H54 (cell line): ENCODE measurements at places on chromosomes 2 and 18.

DNA sequence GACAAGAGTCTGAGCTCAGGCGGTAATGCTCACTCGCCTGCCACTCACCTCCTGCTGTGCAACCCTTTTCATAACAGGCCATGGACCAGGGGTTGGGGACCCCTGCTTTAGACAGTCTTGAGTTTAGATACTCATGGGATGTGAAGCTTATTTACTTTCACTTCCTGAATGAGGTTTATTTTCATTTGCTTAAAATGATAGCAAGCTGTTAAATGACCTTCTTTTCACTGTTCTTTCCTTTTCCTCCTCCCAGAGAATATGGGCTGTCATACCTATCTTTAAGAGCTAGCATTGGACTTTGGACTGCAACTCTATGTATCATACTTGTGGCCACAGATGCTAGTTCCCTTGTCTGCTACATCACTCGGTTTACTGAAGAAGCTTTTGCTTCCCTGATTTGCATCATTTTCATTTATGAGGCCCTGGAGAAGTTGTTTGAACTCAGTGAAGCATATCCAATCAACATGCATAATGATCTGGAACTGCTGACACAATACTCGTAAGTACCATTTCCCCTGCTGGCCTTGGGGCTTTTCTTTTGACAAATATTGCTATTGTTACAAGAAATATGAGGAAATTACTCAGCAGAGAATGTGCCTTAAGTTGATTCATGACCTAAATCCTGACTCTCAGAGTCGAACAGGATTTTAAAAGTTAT lies 168.5 kb downstream of the DPP4 start:
- DNase-seq, result no peak

DNA sequence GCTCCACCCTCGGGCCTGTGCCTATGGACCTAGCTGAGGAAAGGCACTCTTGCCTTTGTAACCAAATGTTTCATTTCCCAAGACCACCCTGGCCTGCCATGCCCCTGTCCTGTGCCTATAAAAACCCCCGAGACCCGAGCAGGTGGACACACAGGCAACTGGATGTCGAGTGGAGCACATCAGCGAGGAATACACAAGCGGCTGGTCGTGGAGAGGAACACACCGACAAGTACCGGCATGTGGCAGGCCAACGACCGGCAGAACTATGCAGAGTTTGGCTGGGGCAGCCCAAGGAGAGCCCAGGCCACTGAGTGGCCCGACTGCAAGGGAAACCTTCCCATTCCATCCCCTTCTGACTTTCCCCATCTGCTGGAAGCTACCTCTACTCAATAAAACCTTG lies 1963.8 kb upstream of the CELF4 start:
- DNase-seq, result no peak

DNA sequence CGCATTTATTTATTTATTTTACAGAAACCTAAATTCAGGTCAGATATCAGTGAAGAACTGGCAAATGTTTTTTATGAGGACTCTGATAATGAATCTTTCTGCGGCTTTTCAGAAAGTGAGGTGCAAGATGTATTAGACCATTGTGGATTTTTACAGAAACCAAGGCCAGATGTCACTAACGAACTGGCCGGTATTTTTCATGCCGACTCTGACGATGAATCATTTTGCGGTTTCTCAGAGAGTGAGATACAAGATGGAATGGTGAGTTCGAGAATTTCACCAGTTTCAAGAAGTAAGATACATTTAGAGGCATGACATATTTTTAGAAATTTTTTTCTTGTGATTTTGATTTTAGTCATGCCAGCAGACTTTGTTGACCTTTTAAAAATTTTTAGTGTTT lies 4.6 kb downstream of the CDCA7 start:
- DNase-seq, result peak; percentile 15

DNA sequence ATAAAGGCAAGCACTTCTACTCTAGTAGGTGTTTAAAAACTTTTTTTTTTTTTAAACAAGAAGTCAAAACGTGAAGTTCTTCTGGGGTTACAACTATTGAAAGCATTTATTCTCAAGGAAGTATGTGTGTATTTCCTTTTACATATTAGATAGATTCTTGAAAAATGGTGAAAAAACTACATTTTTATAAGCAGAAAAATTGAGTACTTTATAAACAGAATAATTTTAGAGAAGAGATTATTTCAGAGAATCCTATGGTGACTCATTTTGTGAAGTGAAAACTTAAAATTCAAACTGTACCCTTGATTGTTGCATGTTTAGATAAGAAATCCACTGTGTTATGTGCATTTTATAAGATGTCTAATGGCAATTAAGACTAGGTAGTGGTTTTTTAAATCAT lies 2.9 kb downstream of the EML4 start:
- DNase-seq, result no peak

- no peak for DNase-seq
Measured at GRCh38 chr2:79016342-79016741, 9.2 kb upstream of the REG3G start.

- no peak for DNase-seq
Measured at GRCh38 chr2:151760139-151760650, 25.9 kb upstream of the NEB start.

- DNase-seq, result no peak
Measured at GRCh38 chr2:14235667-14236066, 396.9 kb upstream of the LRATD1 start.

DNA sequence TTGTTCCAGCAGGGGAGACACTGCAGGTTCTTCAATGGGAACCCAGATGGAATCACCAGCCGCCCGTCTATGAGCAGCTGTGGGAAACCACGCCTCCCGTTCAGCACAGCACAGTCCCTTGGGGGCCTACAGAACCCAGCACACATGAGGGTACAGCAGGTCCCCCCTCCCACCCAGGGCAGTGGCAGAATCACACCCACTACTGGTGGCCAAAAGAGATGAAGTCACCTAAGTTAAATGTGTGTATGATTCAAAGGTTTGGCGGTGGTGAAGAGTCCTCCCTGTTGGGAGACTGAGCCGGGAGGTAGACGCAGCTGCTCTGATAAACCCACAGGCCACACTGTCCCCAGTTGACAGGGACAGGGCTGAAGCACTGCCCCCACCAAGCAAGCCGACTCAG lies 44.3 kb downstream of the L3MBTL4 start:
- DNase-seq, result no peak

GRCh38 chr2:180143633-180144337 lies 136.7 kb upstream of the CWC22 start:
- no peak for DNase-seq

GRCh38 chr2:109701362-109701761 lies 87.2 kb downstream of the SOWAHC start:
- no peak for DNase-seq

DNA sequence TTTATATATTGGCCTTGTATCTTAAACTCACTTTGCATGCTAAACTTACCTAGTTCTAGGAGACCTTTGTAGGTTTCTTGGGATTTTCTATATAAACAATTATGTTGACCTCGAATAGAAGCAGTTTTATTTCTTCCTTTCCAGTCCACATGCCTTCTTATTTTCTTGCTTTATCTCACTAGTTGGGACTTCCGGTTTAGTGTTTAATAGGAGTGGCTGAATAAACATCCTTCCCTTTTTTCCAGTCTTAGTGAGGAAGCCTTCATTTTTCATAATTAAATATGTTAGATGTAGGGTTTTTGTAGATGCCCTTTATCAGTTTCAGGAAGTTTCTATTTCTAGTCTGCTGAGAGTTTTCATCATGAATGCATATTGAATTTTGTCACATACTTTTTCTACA lies 347.3 kb upstream of the HNRNPA3 start:
- no peak for DNase-seq

- DNase-seq, result no peak
Measured at GRCh38 chr2:187349326-187349944, 98.6 kb downstream of the CALCRL start.

DNA sequence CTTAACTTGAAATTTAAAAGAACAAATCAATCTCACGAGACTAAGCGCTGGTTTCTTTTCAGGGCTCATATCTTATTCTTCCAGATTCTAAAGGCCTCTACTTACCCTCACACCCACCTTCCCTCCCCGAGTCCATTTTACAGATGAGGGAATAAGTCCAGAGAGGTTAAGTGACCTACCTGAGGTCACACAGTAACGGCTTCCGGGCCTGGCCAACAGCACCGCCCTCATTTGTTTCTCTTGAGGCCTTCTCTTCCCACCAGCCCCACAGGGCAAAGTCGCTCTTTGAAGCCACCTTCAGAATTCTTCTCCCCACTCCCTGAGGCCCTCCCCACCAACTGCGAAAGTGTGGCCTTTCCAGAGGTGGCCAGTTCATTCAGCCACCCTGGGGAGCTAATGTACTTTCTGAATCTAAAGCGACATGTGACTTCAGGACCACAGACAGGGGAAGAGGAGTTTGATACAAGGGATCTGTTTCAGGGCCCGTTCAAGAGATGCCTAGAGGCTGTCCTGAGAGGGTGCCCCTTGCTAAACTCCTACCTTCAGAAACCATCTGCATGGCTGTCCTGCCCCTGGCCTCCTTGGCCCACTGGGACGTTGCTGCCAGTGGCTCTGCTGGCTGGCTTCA lies 275.3 kb downstream of the HAUS1 start:
- no peak for DNase-seq

DNA sequence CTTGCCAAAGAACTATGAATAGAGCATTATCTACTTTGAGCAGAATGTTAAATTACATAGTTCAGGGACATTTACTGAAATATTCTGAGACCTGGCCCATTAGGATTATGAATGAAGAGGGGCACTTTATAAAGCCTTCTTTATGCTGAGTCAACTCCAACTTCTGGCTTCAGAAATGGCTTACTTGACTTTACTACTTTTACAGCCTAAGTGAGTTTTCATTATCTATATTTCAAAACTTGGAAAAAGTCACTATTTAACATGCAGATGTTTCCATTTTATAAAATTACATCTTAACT lies 37.7 kb downstream of the SESTD1 start:
- DNase-seq, result no peak

GRCh38 chr2:77518311-77518710 lies 3.9 kb downstream of the LRRTM4 start:
- no peak for DNase-seq

GRCh38 chr18:35803551-35803950 lies 168.9 kb upstream of the RMP24 start:
- DNase-seq, result no peak

DNA sequence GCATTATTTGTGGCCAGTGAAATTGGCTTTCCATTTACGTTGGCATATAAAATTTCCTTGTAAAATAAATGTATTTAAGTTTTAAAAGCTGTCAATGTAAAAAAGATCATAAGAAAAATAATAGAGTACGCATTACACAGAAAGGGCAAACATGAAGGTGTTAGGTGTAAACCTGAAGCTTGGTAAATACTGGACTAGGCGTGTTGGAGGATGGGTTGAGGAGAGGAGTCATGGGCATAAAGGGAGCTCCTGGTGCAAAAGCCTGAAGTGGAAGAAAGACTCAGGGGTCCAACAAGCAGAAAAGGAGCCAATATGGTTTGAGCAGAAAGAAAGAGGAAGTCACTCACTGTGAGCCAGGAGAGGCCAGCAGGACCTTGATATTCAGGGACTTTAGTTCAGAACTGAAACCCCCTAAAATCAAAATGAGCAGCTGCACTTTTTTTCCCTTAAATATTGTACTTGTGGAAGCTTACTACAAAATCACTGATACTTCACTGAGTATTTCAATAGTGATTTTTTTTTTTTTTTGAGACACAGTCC lies 24.4 kb downstream of the SP5 start:
- no peak for DNase-seq

- no peak for DNase-seq
Measured at GRCh38 chr18:28050545-28050944, 126.4 kb downstream of the CDH2 start.

GRCh38 chr18:34039201-34039600 lies 185.5 kb downstream of the NOL4 start:
- no peak for DNase-seq

GRCh38 chr2:4553241-4553640 lies 849.9 kb downstream of the DCDC2C start:
- DNase-seq, result no peak

DNA sequence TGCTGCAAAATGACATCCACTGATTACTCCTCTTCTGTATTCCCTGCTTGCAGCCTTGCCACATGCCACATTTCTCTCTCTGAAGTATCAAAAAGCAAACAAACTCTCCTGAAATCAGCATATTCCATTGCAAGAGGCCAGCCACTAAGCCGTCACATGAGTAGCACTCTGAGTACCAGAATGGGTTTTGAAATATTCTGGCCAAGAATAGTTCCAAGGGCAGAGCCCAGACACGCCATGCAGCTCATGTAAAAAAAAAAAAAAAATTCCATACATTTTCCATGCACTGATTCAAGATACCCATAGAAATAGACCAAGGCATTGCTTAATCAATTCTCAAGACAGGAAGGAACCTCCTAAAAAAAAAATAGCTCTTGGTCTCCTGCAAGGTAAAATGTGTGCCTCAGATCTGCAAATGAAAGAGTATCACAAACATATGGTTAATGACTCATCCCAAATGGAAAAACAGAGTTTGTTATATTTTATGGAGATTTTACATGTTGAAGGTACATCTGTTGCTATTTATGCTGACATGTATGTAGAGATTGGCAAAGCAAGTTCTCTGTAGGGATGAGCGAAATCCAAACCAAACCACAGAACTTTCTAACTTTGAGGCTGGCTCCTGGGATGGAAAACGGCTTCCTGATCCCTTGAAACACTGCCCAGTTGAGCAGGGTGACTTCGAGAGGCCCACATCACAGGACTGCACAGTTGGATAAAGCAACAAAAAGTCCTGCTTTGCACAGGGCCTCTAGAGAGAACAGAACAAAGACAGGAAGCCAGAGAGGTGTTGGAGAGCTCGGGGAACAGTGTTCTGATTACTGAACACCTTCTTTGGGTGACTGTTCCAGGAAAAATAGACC lies 346.2 kb downstream of the ZNF521 start:
- DNase-seq, result no peak

- peak; percentile 38 for DNase-seq
Measured at GRCh38 chr2:143885461-143885860, 634.5 kb downstream of the ZEB2 start.

DNA sequence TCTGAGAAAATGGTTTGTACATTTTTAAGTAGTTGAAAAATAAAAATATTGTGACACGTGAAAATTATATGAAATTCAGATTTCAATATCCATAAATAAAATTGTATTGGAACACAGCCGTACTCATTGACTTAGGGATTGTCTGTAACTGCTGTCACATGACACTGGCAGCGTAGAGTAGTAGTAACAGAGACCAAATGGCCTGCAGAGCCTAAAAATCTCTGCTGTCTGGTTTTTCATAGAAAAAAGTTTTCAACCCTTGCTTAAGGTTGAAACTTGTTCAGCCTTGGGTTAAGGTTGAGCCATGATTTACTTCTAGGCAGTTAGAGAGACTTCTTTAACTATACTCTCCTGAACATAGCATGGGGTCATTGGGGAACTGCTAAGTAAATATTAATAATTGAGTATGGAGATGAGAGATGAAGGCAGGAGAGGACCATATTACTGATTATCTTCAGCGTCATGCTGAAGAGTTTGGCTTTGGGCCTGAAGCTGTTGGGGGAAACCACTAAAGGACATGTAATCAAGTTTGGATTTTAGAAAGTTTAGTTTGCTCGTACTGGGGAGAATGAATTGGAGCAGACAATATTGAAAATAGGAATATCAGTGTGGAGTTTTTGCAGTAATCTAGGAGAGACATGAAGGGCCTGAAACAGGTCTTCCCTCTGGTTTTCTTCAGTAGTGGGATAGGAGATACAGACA lies 16.2 kb downstream of the EML4 start:
- DNase-seq, result no peak

GRCh38 chr2:203797276-203797675 lies 70.3 kb upstream of the CTLA4 start:
- DNase-seq, result no peak
